ENCODE measurements at places on chromosomes 4 and X. TPM values are rescaled to one million over a fixed set of nuclear protein-coding genes. Genes with fewer than 3 reads are reported as not detected.
A peak's percentile ranks its signal among the peaks of the same experiment; 100 is the strongest.

PPEF2 gene
- not detected for total RNA-seq

ELOVL6 gene
- total RNA-seq: 0.99 TPM

MAGED4B gene
- 17.8 TPM for total RNA-seq

EDA gene
- 4.0 TPM for total RNA-seq

RAB9B gene
- total RNA-seq: 0.66 TPM

GLRA3 gene
- total RNA-seq: 0.26 TPM

SPINK2 gene
- not detected for total RNA-seq

NDNF gene
- 0.66 TPM for total RNA-seq

GNPDA2 gene
- total RNA-seq: 8.6 TPM

CCDC120 gene
- total RNA-seq: 13.8 TPM

GPR119 gene
- total RNA-seq: 15.2 TPM

CWH43 gene
- not detected for total RNA-seq

ARMCX4 gene
- 6.5 TPM for total RNA-seq

GRCh38 chrX:82335772-82336171 lies 1133.9 kb downstream of the SH3BGRL start:
- H3K27ac ChIP-seq: no peak overlapping the region
- H3K36me3 ChIP-seq: no peaks in the 10 kb centered on the region
- no peak overlapping the region for H3K4me3 ChIP-seq

- no peaks in the 10 kb centered on the region for H3K36me3 ChIP-seq
- H3K27me3 ChIP-seq: no peaks in the 10 kb centered on the region
- H3K27ac ChIP-seq: no peak overlapping the region
Observed at GRCh38 chr4:26884026-26884425, 23.4 kb downstream of the STIM2 start.

- no peaks in the 10 kb centered on the region for H3K36me3 ChIP-seq
- DNase-seq: no peak
- no peak overlapping the region for H3K27ac ChIP-seq
- H3K4me3 ChIP-seq: no peak overlapping the region
Observed at GRCh38 chrX:39399387-39399786, 598.1 kb downstream of the MID1IP1 start.

DNA sequence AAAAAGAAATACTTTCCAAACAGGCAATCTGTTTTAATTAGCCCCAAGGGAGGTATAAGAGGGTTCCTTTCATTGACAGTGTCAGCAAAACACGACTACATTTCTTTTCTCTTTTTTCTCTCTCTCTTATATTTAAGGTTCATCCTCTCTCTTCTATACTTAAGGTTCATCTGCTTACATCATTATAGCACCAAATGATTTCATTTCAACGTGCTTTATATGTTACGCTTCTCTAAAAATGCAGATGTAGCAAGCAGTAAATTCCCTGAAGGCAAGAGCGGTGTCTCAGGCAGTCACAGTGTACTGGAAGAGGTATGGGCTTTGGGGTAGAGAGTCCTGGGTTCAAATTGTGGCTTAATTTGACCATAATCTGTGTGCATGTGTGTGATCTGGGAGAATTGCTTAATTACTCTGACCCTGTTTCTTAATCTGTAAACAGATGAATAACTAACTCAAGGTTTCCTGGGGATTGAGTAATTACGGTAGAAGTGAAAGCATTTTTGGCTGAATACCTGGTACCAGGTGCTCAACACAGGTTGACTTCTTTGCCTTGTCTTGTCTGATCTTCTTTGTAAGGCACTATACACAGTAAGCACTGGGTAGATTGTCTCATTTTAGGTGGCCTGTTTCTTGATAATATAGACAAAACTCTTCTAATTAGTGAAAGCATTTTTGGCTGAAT lies 180.8 kb downstream of the SPRY1 start:
- no peak for DNase-seq
- H3K27me3 ChIP-seq: no peaks in the 10 kb centered on the region
- no peak overlapping the region for H3K27ac ChIP-seq
- no peaks in the 10 kb centered on the region for H3K4me1 ChIP-seq
- no peak overlapping the region for H3K4me3 ChIP-seq
- H3K36me3 ChIP-seq: no peaks in the 10 kb centered on the region

DNA sequence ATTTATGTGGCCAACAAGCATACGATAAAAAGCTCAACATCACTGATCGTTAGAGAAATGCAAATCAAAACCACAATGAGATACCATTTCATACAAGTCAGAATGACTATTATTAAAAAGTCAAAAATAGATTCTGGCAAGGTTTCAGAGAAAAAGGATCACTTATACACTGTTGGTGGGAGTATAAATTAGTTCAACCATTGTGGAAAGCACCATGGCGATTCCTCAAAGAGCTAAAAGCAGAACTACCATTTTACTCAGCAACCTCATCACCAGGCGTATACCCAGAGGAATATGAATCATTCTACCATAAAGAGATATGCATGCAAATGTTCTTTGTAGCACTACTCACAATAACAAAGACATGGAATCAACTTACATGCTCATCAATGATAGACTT lies 478.7 kb upstream of the GALNTL6 start:
- H3K27me3 ChIP-seq: no peaks in the 10 kb centered on the region
- no peak for DNase-seq
- H3K4me1 ChIP-seq: no peaks in the 10 kb centered on the region
- H3K27ac ChIP-seq: no peak overlapping the region
- H3K4me3 ChIP-seq: no peak overlapping the region

DNA sequence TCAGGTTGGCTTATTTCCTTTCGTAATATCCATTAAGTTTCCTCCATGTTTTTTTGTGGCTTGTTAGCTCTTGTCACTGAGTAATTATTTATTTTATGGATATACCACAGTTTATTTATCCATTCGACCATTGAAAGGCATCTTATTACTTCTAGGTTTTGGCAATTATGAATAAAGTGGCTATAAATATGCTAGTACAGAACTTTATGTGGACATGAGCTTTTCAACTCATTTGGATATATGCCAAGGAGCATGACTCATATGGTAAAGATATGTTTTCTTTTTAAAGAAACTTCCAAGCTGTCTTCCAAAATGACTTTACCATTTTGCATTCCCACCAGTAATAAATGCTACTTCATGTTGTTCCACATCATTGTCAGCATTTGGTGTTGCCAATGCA lies 803.6 kb downstream of the GLUD2 start:
- no peak for DNase-seq
- no peak overlapping the region for H3K27ac ChIP-seq
- H3K36me3 ChIP-seq: no peaks in the 10 kb centered on the region
- no peak overlapping the region for H3K4me3 ChIP-seq
- no peaks in the 10 kb centered on the region for H3K27me3 ChIP-seq
- H3K4me1 ChIP-seq: no peaks in the 10 kb centered on the region

DNA sequence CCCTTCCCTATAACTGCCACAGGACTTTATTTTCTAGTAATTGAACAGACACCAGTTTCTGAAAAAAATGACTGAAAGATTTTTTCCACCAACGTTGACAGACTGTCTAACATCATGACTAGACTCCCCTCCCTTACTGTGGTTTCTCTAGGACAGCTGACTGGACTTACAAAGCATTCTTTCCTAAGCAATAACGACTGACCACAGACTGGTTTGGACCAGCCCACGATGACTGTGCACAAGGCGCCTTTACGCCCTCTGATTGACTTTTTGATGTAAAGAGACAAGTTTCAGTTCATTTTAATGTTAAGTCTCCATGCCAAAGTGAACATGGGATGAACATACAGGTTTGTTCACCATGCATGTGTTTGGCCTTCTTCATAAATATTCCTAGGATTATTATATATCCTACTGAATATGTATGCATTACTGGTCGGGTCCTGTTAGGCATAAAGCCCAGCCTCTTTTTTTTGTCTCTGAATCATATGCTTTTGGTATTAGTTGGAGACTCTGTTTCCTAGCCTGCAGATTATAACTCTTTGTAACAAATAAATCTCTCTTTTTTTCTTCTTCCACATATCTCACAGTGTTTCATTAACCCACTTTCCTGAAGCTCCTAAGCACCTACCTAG lies 50.5 kb upstream of the UGT2B4 start:
- H3K36me3 ChIP-seq: no peaks in the 10 kb centered on the region
- H3K4me3 ChIP-seq: no peak overlapping the region
- no peaks in the 10 kb centered on the region for H3K4me1 ChIP-seq
- DNase-seq: no peak
- no peaks in the 10 kb centered on the region for H3K27me3 ChIP-seq

GRCh38 chrX:9871701-9872268 lies 85.6 kb downstream of the SHROOM2 start:
- H3K27me3 ChIP-seq: no peaks in the 10 kb centered on the region
- H3K4me3 ChIP-seq: no peak overlapping the region
- H3K4me1 ChIP-seq: no peaks in the 10 kb centered on the region
- H3K36me3 ChIP-seq: no peaks in the 10 kb centered on the region

- no peak overlapping the region for H3K27ac ChIP-seq
- no peaks in the 10 kb centered on the region for H3K27me3 ChIP-seq
- no peak for DNase-seq
- no peaks in the 10 kb centered on the region for H3K36me3 ChIP-seq
- no peak overlapping the region for H3K4me3 ChIP-seq
Observed at GRCh38 chr4:86159216-86159615, 200.6 kb downstream of the MAPK10 start.

GRCh38 chr4:183397741-183398297 lies 46.6 kb upstream of the CDKN2AIP start:
- H3K4me3 ChIP-seq: no peak overlapping the region
- H3K27ac ChIP-seq: no peak overlapping the region
- no peak for DNase-seq
- H3K27me3 ChIP-seq: no peaks in the 10 kb centered on the region
- no peaks in the 10 kb centered on the region for H3K36me3 ChIP-seq

DNA sequence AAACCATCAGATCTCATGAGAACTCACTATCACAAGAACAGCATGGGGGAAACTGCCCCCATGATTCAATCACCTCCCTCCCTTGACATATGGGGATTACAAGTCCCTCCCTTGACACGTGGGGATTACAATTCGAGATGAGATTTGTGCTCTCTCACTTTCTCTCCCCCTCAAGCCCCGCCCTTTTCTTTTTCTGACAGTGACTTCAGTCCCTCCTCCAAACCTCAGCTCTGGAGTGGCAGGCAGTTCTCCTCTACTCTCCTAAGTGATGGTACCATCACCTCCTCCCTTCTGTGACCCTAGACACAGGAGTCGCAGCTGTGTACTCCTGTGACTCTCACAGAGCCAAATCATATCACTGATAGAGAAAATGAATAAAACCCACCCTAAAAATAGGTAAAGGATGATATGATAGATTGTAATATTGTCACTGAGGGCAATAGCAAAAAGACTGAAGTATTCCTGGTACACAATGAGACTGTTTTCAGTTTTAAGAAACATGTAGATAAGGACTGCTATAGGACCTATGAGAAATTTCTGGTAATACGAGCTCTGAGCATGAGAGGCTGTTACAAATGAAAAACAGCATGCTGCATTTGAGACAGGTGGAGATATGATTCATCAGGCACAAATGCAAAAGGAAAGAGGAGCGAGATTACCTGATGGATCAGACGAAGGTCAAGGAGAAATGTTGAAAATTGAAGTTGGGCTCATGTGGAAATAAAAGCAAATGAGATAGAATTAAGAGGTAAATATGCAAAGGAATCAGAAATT lies 101.2 kb upstream of the CBLL2 start:
- no peaks in the 10 kb centered on the region for H3K36me3 ChIP-seq
- H3K27ac ChIP-seq: no peak overlapping the region
- H3K27me3 ChIP-seq: no peaks in the 10 kb centered on the region
- no peak overlapping the region for H3K4me3 ChIP-seq

DNA sequence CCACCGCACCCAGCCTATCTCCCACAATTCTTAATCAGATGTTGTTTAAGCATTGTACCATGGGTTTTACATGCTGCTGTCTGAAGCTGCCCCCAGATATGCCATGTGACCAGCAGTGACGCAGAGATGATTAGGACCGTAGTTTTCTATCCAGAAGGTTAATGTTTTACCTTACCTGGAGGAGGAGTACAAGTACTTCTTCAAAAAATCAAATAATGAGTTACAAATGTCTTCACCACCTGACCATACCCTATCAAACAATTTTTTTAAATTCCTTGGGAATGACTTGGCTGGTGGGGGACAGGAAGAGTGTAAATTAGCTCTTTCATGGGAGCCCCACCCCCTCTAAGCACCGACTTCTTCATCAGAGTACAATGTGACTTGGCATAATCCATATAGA lies 16.2 kb upstream of the SGMS2 start:
- H3K4me3 ChIP-seq: no peak overlapping the region
- H3K4me1 ChIP-seq: peaks cover 31% of the 10 kb centered on the region
- H3K27me3 ChIP-seq: no peaks in the 10 kb centered on the region
- no peak overlapping the region for H3K27ac ChIP-seq
- peak; percentile 22 for DNase-seq
- H3K36me3 ChIP-seq: no peaks in the 10 kb centered on the region

GRCh38 chr4:157980158-157980557 lies 192.7 kb downstream of the GASK1B start:
- DNase-seq: no peak
- no peak overlapping the region for H3K4me3 ChIP-seq
- no peak overlapping the region for H3K27ac ChIP-seq
- H3K36me3 ChIP-seq: no peaks in the 10 kb centered on the region

All from body of pancreas (tissue), 4 donors.